NCI-H748 treated with DMSO at 0.1 percent for 48 hours (cell line): ENCODE measurements at places on chromosomes 6 and 20.

DNA sequence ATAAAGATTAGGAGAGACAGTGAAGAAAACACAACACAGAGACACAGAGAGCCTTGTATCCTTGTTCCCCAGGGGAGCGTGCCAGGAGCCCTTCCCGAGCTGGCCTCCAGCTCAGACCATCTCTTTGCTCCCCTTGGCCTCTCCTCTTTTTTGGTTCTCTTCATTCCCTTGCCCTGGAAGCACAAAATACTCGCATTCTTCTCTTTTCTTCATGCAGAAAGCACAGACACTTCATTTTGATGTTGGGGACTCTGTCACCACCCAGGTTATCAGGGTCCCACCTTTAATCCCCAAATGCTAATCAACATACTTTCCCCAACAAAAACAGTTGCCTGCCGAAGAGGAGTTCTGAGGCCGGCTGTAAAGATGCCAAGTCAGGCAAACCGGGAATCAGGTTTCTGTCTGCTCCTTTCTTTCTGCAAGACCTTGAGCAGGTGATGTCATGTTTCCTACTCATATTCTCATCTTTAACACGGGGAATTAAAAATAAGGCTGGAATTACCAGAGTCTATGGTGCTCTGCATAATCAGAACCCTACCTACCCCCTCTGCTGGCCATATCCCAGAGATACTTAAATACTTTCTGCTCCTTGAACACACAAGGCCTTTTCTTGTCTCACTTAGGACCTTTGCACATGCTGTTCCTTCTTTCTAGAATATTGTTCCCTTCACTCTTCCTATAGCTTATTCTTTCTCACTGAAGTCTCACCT lies 21.7 kb downstream of the TGM6 start:
- DNase-seq, result no peak

DNA sequence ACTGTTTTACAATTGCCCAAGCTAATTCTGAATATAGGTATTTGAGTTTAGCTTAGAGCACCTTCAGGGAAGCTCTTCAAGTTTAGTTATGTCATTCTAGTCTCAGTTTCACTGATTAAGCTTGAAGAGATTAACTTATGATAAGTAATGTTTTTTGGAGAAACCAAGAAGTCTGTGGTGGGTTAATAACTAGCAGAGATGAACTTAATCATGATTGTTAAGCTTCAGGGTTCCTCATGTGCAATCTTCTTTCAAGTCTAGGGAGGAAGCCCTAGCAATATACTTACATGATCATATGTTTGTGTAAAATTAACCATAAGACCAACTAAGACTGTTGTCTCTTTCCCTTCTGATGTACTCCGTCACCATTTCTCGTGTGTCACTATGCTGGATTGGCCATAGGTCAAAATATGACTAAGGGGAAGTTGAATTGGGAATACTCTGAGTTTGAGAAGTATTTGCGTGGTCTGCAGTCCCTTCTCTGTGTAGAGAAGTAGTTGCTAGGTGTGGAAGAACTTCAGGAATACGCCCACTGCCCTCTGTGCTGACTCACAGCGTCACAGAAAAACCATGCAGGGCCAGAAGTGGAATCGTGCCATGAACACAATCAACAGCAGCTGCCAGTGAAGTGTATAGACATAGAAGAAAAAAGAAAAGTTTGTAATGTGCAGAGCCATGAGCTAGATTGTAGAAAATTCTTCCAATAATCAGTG lies 88.3 kb downstream of the SH3BGRL2 start:
- DNase-seq, result no peak

DNA sequence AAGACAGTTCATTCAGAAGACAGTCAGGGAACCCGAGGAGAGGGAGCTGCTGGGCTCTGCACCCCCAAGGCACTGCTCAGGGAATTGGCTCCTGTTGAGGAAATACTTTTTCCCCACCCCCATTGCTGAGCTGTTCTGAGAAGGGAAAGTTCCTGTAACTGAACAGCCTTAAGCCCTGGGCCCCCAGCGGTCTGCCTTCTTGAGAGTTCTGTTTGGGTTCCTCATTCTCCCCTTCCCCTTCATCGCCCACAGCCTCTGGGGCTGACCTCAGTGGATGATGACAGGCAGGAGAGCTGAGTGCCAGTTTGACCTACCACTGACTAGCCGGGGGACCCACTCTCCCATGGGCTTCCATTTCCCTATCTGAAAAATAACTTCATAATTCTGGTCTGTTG lies 10.7 kb downstream of the HCK start:
- DNase-seq, result no peak

DNA sequence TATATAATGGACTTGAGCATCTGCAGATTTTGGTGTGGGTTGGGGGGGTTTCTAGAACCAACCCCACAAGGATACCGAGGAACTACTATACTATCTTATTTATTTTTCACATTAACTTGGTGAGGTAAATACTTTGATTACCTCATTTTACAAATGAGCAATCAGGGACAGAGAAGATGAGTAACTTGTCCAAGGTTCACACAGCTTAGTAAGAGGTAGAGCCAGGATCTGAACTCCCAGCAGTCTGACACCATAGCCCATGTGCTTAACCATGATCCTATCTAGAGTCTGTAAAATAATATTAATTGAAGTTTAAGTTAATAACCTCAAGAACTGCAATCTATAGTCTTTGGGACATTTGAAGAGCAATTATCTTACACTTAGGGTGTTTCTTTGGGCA lies 28.6 kb downstream of the DHX35 start:
- DNase-seq, result no peak

GRCh38 chr20:13831476-13831875 lies 46.6 kb downstream of the NDUFAF5 start:
- DNase-seq, result no peak

DNA sequence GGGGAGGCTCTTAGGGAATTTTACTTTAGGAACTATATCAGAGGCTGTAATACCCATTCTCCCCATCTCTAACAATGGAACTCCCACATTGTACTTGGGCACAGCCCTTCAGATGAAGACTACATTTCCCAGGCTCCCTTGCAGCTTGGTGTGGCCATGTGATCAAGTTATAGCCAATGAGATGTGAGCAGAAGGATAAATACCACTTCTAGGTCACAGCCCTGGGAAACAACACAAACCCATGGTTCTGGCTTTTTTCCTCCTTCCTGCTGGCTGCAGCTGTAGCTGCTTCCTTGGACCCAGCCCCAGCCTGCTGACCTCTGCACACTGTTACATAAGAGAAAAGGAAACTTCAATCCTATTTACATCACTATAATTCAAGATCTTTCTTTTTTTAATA lies 445.9 kb upstream of the JARID2 start:
- DNase-seq, result peak; percentile 26

GRCh38 chr20:33915726-33916331 lies 77.9 kb upstream of the RALY start:
- no peak for DNase-seq

DNA sequence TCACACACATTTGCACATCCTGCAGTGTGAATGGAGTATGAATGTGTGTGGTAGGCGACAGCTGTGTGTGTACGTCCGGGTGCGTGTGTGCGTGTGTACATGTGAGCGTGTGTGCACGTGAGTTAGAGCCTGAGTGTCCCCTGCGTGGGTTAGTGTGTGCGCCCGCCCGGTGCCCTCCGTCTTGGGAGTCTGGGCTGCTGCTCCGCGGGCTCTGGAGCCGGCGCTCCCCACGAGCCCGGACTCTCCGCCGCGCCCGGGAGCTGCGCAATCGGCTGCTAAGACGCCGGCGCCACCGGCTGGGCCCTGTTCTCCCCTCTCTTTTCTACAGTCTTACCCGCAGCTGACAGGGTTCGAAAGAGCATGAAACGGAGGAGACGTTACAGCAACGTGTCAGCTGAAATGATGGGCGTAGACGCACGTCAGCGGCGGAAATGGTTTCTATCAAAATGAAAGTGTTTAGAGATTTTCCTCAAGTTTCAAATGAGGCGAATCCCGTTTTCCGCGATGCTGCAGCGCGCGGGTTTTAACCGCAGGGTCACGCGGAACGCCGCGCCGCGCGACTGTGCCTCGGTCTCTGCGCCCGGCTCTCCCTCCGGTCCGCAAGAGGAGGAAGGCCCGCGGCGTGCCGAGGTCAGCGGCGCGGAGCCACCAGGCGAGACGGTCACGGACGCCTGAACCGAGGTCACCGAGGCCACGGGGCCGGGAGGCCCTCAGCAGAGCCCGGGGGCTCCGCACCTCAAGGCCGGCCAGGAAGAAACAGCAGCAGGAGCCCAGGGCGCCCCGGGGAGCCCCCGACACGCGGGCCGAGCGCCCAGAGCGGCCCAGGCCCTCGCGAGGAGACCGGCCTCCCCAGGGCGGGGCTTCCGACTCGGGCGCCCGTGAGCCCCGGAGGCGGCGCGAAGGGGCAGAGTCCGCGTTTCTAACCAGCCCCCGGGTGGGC lies 95.3 kb upstream of the BHLHE23 start:
- peak; percentile 20 for DNase-seq

DNA sequence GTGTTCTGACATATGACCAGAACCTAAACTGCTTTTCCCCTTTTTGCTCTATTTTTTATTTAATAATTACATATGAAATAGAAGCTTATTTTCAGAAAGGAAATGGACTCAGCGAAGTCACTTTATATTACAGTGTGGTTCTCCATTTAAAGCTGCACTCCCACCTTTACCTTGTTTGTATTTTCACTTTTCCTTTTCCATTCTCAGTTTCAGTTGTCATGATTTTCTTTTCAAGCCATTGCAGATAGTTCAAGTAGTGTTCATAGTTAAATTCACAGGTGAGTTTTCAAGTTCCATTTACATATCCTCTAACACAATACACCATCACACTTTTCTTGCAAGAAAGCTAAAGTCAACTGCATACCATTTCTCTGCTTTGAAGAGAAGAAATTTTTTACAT lies 400.2 kb downstream of the HACE1 start:
- no peak for DNase-seq

GRCh38 chr6:157821342-157822033 lies 1.6 kb upstream of the SNX9 start:
- no peak for DNase-seq

GRCh38 chr6:33781131-33781975 lies 7.6 kb downstream of the LEMD2 start:
- no peak for DNase-seq

GRCh38 chr6:53673162-53673727 lies 7.7 kb upstream of the KLHL31 start:
- no peak for DNase-seq

- DNase-seq, result no peak
These were observed 6.1 kb upstream of the SCGN start for GRCh38 chr6:25645916-25646315.

DNA sequence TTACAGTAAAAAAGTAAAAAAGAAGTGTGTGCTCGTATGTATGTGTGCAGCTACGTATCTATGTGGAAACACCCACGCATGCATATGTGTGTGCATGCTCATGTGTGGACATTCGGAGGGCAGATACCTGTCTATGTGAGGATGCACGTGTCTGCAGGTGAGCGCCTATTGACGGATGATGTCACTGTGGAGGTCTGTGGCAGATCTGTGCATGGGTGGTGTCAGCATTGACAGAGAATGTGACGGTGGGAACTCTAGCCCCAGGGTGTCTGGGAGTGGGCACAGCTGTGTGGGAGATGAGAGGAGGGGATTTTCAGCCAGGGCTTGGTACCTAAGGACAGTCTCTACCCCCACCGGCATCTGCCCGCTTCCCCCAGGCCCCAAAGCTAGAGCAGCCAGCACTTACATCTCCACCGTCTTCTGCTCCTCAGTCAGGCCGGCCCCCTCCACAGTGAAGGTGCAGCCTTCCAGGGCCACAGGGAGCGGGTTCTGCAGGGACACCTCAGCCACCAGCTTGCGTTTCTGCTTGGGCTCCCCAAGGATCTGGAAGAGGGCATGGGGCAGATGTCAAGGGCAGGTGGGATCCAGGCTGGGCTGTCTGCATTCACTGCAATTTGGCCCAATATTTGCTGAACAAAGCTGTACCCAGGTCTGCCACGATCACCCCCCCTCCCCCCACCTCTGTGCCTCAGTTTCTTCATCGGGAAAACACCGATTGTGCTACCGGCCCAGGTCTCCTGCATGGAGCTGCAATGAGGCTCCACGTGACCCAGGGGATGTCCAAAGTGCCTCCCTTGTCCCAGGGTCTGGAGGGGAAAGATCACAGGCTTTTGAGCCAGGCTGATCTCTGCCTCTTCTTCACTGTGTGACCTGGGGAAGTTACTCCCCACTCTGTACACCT lies 34.1 kb downstream of the TGM2 start:
- no peak for DNase-seq

DNA sequence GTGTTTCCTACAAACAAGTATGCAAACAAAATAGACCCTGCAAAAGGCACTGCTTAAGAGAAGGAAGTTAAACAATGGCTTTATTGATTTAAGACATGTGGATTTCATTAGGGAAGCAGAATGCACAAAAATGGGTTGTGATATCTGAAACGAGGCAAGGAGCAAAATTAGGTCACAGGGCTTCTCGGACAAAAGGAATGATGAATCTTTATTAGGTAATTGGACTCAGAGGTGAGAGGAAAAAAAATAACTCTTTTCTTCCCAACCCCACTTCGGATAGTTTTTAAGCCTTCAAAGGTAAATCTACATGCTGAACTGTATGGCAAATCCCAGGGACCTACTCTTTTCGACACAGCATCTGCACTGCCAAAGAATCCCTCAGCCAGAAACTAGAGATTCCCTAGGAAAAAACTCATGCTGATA lies 183.0 kb upstream of the TAB2 start:
- no peak for DNase-seq

GRCh38 chr6:107513214-107513613 lies 23.3 kb downstream of the SOBP start:
- no peak for DNase-seq

DNA sequence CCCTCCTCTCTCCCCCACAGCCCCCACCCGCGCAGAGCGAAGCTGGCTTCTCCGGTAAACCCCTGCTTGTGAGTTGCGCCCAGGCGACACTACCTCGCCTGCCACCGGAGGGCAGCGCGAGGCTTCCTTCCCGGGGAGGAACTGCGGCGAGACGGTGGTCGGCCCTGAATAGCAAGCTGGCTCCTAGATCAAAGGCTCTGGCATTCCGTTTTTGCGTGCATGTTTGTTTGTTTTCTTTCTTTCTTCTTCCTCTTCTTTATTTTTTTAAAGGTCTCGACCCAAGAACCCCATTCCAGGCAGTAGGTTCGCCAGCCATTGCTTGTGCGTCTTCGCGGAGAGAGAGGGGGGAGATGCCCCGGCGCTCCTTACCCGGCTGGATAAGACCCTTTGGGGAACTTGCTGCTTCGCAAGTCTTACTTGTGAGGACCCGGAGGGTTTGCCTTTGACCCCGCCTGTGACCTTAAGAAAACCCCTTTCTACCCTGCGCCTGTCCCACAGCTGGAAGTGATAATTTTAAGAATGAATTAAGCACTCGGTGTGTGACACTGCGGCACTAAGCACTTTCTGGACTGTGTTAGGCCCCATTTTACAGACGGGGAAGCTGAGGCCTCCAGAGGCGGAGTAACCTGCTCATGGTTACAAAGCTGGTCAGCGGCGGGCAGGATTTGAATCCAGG lies 92.7 kb upstream of the SIRPA start:
- peak; percentile 78 for DNase-seq

- no peak for DNase-seq
These were observed 45.2 kb downstream of the SPTLC3 start for GRCh38 chr20:13054011-13054410.

GRCh38 chr20:5215672-5216304 lies 89.0 kb downstream of the CDS2 start:
- DNase-seq, result no peak
